Caudate nucleus (tissue), 63 donors: ENCODE measurements at places on chromosomes 1 and 21.

- DNase-seq = no peak
These were observed 35.7 kb downstream of the EDN2 start for GRCh38 chr1:41448821-41449220.

DNA sequence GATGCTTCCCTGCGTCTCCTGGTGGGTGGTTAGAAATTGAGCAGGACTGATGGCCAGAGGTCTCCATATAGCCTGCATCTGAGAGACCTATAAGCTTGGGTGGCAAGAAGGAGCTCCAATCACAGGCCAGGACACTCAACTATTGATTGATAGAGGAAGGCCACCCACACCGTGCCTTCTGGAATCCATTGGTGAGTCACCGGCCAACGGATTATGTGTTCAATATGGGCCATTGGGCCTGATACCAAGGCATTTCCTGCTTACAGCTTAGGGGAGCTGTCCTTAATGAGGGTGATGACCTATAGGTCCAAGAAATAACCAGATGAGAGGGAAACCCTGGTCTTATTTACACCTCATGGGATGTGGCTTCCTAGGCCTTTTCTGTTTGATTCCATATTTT, 115.1 kb downstream of the PLPP3 start:
- no peak for DNase-seq

GRCh38 chr1:76463849-76464248, 389.3 kb downstream of the ST6GALNAC3 start:
- DNase-seq = no peak

- DNase-seq = no peak
These were observed 151.2 kb downstream of the PIGK start for GRCh38 chr1:77068013-77068412.

DNA sequence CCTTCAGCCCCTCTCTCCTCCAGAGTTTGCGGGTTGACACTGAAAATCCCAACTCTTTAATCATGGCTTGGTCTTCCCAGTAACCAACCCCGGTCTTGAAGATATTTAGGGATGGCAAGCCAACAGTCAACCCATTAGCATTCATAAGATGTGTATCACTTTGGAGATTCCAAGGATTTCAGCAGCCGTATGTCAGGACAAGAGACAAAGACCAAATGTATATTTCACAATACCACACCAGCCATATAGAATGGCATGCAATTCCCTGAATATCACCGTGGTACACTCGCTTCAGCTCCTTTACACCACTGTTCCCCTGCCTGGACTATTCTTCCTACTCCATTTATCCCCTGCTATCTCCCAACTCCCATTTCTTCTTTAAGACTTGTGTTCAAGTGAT, 109.2 kb downstream of the CSMD2 start:
- no peak for DNase-seq

DNA sequence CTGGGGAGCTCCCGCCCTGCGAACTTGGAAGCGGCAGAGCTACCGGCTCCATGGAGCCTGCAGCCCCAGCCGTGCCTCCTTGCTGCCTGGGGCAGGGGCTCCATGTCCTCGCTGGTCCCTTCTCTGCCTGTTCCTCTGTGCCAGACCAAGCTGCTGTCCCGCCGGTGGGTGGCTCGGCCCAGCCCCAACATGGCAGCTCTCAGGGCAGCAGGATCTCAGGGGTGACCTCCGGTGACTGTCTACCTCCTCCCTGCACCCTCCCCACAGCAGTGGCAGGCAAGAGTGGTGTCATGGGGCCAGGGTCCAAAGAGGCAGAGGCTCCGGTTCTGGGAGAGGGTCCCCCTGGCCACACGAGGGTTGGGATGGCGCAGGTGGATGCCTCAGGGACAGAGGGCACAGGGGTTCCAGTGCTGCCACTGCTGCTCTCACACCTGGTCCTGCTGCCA, 45.8 kb downstream of the ATP6V1G3 start:
- no peak for DNase-seq

DNA sequence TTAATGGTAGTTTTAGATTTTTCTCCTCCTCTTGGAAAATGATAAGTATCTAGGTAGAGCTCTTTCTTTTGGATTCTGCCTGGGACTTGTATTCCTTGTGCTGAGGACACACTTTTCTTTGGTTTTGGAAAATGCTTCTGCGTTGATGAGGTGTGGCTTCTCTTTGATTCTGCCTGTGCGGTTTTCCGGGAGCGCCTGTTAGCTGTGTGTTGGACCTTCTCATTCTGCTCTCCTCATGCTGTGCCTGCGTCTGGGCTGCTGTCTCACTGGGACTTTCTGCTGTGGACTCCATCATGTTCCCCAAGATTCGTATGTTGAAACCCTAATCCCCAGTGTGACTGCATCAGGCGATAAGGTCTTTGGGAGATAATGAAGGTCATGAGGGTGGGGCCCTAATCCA, 21.0 kb downstream of the C1orf174 start:
- DNase-seq = no peak

DNA sequence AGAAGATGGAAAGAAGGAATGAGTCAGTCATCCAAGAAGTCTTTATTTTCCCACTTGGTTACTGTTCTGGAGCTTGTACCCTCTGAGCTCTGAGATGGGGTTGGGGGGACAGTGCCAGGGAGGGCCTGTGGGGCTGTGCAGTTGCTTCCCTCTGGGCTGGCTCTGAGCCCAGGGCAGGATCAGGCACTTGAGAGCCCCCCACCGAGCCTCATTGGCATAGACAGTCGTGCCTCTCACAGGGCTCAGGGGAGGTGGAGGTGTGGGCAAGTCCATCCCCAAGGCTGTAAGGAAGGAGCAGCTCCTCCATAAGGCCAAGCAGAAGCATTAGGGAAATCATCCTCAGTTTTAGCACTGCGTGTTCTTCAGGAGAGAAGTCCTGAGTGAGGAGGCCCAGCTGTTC, 2.5 kb upstream of the ARL8A start:
- DNase-seq = no peak

GRCh38 chr21:39085843-39086405, 97.3 kb downstream of the PSMG1 start:
- DNase-seq = no peak

DNA sequence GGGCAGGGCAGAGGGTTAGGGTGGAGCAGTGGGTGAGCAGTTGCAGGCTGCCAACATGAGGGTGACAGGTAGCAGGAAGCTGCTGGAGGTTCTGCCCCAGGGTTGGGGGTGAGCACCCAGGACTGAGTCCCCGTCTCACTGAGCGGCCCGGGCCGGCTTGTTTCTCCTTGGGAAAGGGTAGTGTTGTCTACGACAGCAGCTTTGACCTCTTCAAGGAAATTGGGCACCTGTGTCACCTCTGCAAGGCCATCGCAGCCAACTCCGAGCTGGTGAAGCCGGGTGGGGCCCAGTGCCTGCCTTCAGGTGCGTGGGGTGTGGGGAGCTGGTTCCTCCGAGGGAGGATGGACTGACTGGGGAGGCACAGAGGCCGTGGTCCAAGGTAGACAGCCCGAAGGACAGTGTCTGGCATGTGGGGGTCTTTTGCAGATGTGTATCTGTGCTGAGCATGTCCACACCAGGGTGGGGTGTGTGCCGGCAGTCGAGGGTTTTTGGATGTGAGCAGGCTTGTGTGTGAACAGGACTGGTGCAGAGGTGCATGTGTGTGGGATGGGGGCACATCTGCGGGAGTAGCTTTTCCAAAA, 51.9 kb downstream of the DISP3 start:
- DNase-seq = no peak

GRCh38 chr1:178566187-178566586, 53.3 kb downstream of the TEX35 start:
- no peak for DNase-seq

DNA sequence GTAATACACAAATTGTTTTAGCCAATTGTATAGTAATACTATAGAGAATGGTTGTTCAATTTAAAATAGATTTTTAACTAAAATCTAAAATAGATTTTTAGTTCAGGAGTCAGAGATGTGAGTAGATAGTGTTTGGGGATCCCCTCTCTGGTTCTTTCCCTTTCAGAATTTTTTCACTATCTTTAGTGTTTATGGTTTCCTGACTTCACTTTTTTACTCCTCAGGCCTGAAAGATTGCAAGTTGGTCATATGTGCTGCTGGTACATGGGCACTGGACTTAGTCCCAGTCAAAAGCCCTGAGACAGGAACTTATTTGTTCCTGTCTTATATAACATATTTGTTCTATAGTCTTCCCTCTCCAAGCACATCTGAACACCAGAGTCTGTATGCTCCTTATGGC, 96.8 kb upstream of the ATP1B1 start:
- DNase-seq = no peak

- DNase-seq = no peak
These were observed 292.9 kb downstream of the PDE4B start for GRCh38 chr1:66085600-66085999.

DNA sequence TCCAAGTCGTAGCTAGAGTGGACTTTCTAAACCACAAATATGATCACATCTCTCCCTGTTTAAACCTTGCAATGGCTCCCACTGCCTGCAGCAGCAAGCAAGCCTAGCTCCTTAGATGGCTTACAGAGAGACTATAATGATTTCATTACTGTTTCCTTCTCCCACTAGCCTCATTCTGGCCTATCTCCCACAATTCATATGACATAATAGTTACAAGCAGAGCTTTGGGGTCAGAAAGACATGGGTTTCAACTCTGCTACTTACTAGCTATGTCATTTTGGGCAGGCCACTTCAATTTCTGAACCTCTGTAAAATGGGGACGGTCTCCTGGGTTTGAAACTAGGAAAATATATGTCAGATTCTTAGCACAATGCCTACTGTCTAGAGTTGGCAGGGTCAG, 143.3 kb downstream of the TRABD2B start:
- DNase-seq = no peak

DNA sequence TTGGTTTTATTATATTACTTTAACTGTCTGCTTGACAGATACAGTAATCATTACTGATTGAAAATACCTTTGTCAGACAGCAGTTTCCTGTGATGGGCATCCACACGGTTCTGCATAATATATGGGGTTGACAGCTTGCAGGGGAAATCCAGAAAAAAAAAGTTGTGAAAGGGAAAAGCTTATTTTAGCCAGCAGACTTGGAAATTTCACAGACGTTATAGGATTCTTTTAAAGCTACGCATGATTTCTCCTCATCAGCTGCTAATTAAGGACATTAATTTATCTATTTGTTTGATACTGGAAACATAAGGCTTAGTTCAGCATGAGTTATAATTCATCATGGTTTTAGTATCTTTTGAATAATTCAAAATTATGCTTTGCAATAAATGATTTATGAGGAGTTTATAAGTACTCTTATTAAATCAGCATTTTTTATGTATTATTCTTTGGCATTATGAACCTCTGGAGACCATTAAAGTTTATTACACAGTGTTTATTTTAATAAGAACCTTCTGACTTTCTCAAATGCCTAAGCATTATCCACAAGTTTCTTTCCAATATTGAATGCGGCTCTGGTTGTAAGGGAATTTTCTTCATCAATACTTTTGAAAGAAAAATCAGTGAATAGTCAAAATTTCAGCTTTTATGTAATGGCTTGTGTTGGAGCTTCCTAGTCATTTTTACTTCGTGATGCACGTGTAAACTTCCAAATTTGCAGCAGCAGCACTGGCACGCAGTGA, 235.3 kb upstream of the KCNK2 start:
- DNase-seq = no peak

DNA sequence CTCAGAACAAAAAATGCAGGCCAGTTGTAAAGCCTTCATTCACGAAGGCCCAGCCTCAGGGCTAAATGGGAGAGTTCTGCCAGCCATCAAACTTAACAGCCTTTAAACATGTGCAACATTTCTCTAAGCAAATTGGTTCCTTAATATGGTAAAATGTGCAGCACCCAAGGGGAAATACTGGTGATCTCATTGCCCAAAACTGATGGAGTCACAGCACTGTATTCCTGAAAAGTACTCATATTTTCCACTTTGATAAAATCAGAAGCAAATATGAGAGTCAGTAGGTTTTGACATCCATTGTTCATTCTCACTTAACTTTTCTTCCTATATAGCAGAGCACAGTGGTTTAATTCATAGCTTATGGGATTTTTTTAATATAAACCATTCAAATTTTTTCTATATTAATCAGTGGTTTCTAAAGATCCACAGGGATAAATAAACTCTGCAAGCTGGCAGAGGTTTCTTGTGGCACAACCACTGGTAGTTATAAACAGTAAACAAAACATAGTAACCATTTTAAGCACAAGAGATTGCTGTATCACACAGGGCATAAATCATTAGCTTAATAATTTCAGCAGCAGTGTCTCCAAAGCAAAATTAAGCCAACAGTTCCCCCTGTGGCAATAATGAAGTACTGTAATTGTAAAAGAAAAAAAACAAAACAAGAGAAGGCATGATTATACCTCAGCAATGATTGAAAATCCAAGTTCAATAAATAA, 106.9 kb upstream of the LYPLAL1 start:
- DNase-seq = no peak

GRCh38 chr1:5717031-5717682, 275.1 kb downstream of the NPHP4 start:
- no peak for DNase-seq

DNA sequence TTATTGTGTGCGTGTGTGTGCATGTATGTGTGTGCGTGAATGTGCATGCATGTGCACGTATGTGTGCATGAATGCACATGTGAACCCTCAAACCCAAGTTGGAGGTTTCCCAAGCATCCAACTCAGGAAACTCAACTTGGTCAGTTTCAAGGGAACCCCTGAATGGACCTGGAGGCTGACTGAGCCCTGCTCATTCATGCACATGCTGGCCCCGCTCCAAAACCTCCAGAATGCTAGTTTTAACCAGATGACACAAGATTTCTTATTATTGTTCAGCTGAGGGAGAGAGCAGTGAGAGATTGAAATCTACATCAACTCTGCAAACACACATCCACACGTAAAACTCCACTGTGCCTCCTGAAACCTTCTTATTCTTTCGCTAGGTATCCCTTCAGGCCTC, 104.4 kb downstream of the OMA1 start:
- DNase-seq = no peak

DNA sequence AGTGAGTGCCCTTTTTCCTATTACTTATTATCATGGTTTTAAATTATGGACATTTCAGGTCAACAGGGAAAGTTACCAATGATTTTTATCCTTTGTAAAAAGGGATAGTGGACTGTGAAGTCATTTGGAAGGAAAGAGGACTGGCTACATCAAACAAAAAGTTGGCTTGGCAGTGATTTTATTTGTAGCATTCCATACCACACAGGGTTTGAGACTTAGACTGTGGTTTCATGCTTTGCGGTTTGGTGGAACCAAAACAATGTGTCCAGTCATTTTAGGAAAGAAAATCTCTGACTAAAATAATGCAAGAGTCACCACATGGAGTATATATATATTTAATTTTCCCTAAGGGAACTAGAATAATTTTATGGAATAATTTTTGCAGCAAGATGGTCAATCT, 239.5 kb downstream of the HMCN1 start:
- no peak for DNase-seq
